ENCODE measurements at places on chromosomes 5 and 9. TPM values are rescaled to one million over a fixed set of nuclear protein-coding genes. Genes with fewer than 3 reads are reported as not detected.

The RFX3 gene
- total RNA-seq = 31.4 TPM

- H3K4me3 ChIP-seq = no peak overlapping the region
- DNase-seq = no peak
- H3K27ac ChIP-seq = no peak overlapping the region
- H3K4me1 ChIP-seq = no peaks in the 10 kb centered on the region
- no peaks in the 10 kb centered on the region for H3K36me3 ChIP-seq
- H3K27me3 ChIP-seq = no peaks in the 10 kb centered on the region
These were observed 424.5 kb downstream of the DMAC1 start for GRCh38 chr9:7375013-7375511.

DNA sequence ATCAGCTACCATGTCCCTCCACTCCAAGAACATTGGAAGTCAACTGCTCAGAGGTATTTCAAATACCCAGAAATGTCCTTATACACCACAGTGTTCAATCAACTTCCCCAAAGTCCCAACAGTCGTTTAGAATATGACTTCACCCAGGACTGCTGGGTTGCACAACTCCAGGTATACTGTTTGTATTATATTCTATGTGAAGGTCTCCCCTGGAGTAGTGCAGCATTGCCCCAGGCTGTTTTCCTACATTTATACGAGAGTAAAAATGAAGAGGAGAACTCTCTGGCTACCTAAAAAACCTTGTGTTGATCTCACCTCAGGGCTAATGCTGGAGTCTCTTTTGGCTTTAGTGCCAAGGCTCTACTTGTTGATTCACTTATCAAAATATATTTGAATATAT lies 183.6 kb upstream of the MAP3K1 start:
- no peak overlapping the region for H3K27ac ChIP-seq
- no peak overlapping the region for H3K4me3 ChIP-seq
- H3K27me3 ChIP-seq = no peaks in the 10 kb centered on the region
- DNase-seq = no peak
- no peaks in the 10 kb centered on the region for H3K36me3 ChIP-seq

The TLX3 gene
- total RNA-seq = not detected

- H3K4me3 ChIP-seq = peak overlapping the region; percentile 13
- H3K4me1 ChIP-seq = peaks cover 5% of the 10 kb centered on the region
These were observed 8.0 kb upstream of the GFI1B start for GRCh38 chr9:132970324-132971062.

DNA sequence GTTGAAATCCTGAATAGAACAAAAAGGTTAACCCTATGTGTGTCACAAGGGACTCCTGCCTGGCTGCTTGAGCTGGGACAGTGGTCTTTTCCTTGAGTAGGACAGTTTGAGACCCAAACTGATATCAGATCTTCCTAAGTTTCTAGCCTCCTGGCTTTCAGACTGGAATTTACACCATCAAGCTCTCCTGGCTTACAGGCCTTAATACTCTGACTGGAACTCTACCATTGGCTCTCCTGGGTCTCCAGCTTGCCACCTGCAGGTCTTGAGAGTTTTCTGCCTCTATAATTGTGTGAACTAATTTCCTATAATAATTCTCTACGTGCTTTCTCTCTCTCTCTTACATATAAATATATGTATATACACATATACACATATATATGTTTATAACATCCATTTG lies 112.5 kb downstream of the PRR16 start:
- no peak for DNase-seq
- H3K4me1 ChIP-seq = no peaks in the 10 kb centered on the region
- H3K4me3 ChIP-seq = no peak overlapping the region
- H3K27me3 ChIP-seq = no peaks in the 10 kb centered on the region

The LCN12 gene
- not detected for total RNA-seq

DNA sequence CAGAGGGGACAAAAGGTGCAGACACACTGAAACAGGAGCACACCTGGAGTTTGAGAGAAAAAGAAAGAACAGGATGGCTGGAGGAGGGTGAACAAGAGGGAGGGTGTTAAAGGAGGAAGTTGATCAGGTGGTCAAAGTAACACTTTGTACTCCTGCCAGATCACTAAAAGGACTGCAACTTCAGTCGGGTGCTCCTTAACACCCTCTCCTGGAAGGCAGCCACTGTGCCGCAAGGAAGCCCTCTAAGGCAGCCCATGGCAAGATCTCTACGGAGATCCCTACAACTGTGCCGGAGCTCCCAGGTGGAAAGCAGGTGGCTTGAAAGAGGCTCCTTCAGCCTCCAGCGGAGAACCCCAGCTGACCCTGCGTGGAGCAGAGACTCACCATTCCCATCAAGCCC lies 124.4 kb upstream of the MSX2 start:
- H3K27me3 ChIP-seq = no peaks in the 10 kb centered on the region
- no peaks in the 10 kb centered on the region for H3K4me1 ChIP-seq
- H3K27ac ChIP-seq = no peak overlapping the region
- DNase-seq = peak; percentile 52
- no peaks in the 10 kb centered on the region for H3K36me3 ChIP-seq

The OR1J2 gene
- not detected for total RNA-seq

DNA sequence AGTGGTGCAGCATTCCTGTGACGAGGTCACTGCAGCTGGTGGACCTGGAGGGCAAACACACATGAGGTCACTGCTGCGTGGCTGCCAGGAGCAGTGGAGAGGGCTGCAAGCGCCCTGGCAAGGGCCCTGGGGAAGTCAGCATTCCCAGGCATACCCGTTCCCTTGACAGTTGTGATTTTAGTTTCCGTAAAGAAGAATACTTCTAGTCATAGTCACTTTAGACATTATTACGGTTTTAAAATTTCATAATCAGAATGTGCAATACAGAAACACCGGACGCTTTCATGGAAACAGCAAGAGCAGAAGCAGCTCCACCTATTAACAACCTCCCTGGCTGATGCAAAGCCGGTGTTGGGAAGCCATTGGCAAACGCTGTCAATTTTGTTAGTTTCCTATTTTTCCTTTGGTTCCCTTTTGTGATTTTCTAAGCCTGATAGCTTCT lies 129.8 kb downstream of the GADD45G start:
- H3K36me3 ChIP-seq = no peaks in the 10 kb centered on the region
- no peak overlapping the region for H3K4me3 ChIP-seq
- no peak overlapping the region for H3K27ac ChIP-seq

- no peaks in the 10 kb centered on the region for H3K27me3 ChIP-seq
- no peak for DNase-seq
- no peak overlapping the region for H3K27ac ChIP-seq
- H3K4me3 ChIP-seq = no peak overlapping the region
- H3K4me1 ChIP-seq = no peaks in the 10 kb centered on the region
- no peaks in the 10 kb centered on the region for H3K36me3 ChIP-seq
These were observed 80.2 kb downstream of the STX17 start for GRCh38 chr9:99986642-99987041.

GRCh38 chr5:136159457-136159856 lies 26.8 kb downstream of the SMAD5 start:
- H3K4me1 ChIP-seq = no peaks in the 10 kb centered on the region
- H3K36me3 ChIP-seq = peaks cover 41% of the 10 kb centered on the region
- no peak overlapping the region for H3K27ac ChIP-seq

DNA sequence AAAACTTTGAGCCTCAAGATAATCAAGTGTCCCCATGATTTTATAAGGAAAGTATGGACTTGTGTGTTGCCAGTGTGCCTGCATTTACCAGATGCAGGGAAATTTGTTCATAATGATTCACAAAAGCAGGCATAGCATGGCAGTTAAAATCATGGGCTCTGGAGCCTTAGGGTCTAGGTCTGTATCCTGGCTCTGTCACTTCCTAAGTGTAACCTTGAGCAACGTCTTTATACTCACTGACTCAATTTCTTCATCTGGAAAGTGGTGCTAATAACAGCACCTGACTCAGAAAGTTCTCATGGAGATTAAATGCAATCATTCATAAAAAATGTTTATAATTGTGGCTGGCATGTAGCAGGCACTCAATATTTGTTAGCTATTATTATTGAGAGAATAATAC lies 234.9 kb downstream of the SAXO1 start:
- H3K36me3 ChIP-seq = no peaks in the 10 kb centered on the region
- no peaks in the 10 kb centered on the region for H3K4me1 ChIP-seq
- no peak overlapping the region for H3K27ac ChIP-seq
- H3K4me3 ChIP-seq = no peak overlapping the region
- H3K27me3 ChIP-seq = no peaks in the 10 kb centered on the region
- no peak for DNase-seq

DNA sequence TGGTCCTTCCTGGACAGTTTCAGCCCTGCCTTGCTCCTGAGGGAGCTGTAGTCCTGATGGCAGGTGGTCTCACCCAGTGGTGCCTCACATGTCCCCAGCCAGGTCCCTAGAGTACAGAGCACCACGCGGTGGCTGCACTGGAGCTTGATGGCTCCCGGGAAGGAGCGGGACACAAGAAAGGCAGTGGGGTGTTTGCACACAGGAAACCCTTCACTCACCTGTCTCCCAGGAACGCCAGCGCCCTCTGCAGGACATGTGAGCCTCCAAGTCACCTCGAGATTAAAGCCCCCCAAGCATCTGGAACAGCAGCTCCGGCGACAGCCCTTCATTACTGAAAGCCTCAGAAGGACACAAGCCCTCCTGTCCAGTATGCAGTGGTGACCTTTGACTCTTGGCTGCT lies 19.9 kb upstream of the TMEM250 start:
- H3K36me3 ChIP-seq = no peaks in the 10 kb centered on the region
- H3K4me3 ChIP-seq = no peak overlapping the region
- DNase-seq = no peak
- no peaks in the 10 kb centered on the region for H3K27me3 ChIP-seq
- no peak overlapping the region for H3K27ac ChIP-seq

DNA sequence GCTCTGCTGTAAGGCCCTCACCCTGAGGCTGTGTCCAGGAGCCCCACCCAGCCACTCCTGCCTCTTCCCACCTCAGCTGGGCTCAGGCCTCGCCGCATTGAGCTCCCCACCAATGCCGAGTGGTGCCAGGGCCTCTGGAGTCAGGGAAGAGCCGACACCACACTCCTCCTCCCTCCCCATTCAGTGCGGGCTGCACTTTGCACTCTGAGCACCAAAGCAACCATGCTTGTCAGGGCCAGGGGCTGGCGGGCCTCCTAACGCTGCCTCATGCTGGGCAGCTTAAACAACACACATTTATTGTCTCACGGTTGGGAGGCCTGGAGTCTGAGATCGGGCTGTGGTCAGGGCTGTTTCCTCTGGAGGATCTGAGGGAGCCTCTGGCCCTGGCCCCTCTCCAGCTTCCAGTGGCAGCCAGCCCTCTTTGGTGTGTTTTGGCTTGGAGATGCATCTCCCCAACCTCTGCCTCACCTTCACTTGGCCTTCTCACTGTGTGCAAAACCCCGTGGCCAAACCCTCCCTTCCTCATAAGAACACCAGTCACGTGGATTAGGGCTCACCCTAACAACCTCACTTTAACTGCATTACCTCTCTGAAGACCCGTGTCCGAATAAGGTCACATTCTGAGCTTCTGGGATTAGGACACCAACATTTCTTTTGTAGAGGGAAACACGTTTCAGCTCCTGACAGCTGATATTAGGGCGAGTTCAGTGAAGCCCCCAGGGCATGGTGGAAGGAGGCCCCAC lies 157.8 kb downstream of the MED10 start:
- H3K36me3 ChIP-seq = no peaks in the 10 kb centered on the region
- no peaks in the 10 kb centered on the region for H3K4me1 ChIP-seq
- no peak for DNase-seq
- no peaks in the 10 kb centered on the region for H3K27me3 ChIP-seq
- H3K4me3 ChIP-seq = no peak overlapping the region

- H3K4me1 ChIP-seq = no peaks in the 10 kb centered on the region
- no peak overlapping the region for H3K4me3 ChIP-seq
- no peaks in the 10 kb centered on the region for H3K36me3 ChIP-seq
- DNase-seq = no peak
- H3K27me3 ChIP-seq = no peaks in the 10 kb centered on the region
- H3K27ac ChIP-seq = no peak overlapping the region
These were observed 49.7 kb downstream of the POU4F3 start for GRCh38 chr5:146388386-146388785.

- no peaks in the 10 kb centered on the region for H3K4me1 ChIP-seq
- no peaks in the 10 kb centered on the region for H3K36me3 ChIP-seq
- no peaks in the 10 kb centered on the region for H3K27me3 ChIP-seq
These were observed 118.8 kb downstream of the MTX3 start for GRCh38 chr5:79872291-79872690.

DNA sequence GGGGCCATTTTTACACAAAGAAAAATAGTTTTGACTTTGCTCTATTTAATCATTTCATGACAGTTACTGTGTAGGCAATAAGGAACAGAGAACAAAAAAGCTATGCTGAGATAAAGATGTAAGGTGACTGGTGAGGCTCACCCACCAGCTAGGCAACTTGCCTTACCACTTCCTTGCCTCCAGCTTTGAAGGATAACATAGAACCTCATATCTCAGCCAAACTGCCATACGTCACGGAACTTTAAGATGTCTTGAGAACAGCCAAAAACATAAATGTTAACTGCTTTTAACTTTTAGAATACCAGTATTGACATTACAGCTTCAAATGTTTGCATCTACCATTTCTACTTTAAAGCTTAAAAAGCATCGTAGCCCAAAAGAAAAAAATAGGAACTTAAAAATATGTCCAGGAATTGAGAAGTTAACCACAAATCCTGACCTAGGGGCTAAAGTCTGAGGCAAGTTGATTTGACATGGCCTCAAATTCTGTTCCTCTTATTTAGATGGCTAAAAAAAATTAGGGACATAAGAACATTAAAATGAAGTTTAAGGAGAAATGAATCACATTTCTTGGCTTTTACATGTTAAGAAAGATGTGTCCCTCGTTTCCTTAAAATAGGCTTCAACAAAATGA lies 7.7 kb upstream of the GCNT4 start:
- DNase-seq = no peak
- H3K27ac ChIP-seq = no peak overlapping the region
- H3K4me1 ChIP-seq = no peaks in the 10 kb centered on the region
- no peak overlapping the region for H3K4me3 ChIP-seq
- H3K36me3 ChIP-seq = no peaks in the 10 kb centered on the region

- DNase-seq = peak; percentile 65
- no peaks in the 10 kb centered on the region for H3K27me3 ChIP-seq
- H3K4me1 ChIP-seq = no peaks in the 10 kb centered on the region
- H3K36me3 ChIP-seq = no peaks in the 10 kb centered on the region
- no peak overlapping the region for H3K4me3 ChIP-seq
- H3K27ac ChIP-seq = no peak overlapping the region
These were observed 84.5 kb downstream of the RFX3 start for GRCh38 chr9:3441197-3441816.

The ORM2 gene
- total RNA-seq = not detected

DNA sequence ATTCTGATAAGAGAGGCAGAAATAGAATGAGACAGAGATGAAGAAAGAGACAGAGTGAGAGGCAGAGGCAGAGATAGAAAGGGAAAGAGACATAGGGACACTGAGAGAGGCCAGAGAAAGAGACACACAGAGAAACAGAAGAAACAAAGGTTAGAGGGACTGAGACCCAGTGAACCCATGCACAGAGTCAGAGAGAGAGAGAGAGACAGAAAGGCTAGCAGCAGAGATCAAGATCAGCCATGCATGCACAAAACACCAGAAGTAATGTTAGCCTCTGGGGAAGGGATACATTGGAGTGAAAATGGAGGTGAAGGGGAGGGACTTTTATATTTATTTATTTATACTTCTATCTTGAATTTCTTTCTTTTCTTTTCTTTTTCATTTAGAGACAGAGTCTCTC lies 14.1 kb upstream of the SPARC start:
- no peaks in the 10 kb centered on the region for H3K27me3 ChIP-seq
- no peak overlapping the region for H3K27ac ChIP-seq
- no peaks in the 10 kb centered on the region for H3K4me1 ChIP-seq
- DNase-seq = no peak

The ACSL6 gene
- 12.4 TPM for total RNA-seq

Measured in Peyer's patch (tissue), 4 donors.